Suppressor macrophage (primary cell): ENCODE measurements at places on chromosomes 12 and 14.

DNA sequence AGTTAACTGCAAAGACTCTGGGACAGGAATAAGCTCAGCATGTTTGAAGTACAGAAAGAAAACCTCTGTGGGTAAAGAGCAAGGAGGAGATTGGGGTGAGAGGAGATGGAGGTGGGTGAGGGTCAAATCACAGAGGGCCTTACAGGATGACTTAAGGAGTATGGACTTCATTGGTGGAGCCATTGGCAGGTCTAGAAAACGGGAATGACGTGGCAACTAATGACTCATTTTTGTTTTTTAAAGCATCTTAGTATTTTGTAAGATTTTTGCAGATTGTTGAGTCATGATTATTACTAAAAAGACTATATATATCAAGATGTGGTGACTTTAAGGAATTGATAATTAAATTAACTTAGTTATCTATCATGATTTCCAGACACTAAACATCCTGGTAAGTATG is 18.5 kb downstream of the UTP20 start:
- no peak for DNase-seq

- no peak for DNase-seq
These were observed 13.0 kb downstream of the SLC48A1 start for GRCh38 chr12:47785887-47786661.

- no peak for DNase-seq
These were observed 2.6 kb downstream of the ELK3 start for GRCh38 chr12:96196781-96197180.

DNA sequence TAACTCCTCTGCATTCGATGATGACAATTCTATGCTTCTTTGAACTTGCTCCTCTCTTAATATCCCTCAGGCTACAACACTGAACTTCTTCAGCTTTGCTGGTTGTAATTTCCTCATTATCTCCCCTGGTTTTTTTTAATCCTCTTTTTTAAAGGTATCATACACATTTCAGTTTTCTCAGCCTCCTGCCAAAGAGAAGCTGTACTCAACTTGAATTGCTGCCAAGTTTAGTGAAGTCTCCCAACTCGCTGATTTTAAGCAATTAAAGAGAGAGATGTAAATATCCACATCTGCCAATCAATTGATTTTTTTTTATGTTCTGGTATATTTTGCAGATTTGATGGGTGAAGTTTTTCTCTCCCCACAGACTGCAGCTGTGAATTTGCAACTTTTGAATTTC is 817.8 kb downstream of the GALC start:
- no peak for DNase-seq

GRCh38 chr12:94648578-94648977 is 1.8 kb downstream of the TMCC3 start:
- no peak for DNase-seq

- DNase-seq, result no peak
These were observed 56.0 kb downstream of the FBXO34 start for GRCh38 chr14:55327179-55327578.

- no peak for DNase-seq
These were observed 6.5 kb downstream of the C12orf43 start for GRCh38 chr12:121009741-121010140.

DNA sequence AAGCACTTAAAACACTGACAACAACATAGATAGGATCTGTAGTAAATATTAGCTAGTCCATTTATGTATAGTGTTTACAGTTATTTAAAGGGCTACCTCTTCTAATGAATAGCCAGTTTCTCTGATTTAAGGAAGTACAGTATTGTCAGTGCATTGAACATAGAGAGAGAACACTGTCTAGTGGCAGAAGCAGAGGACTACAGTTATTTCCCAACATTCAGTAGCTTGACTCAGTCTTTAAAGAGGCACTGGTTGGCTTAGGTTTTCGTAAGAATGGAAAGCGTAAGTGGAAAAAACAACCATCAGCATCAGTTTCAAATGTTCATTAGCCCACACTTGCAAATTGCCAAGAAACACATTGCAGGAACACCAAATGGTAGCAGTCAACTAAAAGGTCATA is 125.0 kb upstream of the HMGA2 start:
- DNase-seq, result peak; percentile 24

DNA sequence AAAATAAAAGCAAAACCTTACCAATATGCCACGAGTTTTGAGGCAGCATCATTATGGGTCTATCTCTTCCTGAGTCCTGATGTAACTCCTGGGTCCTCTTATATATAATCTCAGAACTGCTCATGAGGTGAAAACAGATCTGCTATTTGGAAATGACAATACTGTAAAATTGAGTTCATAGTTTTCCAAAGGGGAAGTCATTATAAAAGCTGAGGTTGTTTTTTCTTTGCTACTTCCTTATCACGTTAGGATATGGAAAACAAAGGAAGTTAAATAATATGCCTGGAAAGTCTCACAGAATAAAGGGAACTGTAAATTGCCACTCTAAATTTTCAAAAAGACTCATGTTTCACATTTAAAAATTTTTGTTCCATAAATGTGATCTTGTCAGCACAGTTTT is at the start of gene CD163L1:
Gene CD163L1 (minus strand): TSS at position 78 of the 400 bp plus-strand sequence. CDS start 26 bp downstream, at position 52.
- peak; percentile 40 for DNase-seq

DNA sequence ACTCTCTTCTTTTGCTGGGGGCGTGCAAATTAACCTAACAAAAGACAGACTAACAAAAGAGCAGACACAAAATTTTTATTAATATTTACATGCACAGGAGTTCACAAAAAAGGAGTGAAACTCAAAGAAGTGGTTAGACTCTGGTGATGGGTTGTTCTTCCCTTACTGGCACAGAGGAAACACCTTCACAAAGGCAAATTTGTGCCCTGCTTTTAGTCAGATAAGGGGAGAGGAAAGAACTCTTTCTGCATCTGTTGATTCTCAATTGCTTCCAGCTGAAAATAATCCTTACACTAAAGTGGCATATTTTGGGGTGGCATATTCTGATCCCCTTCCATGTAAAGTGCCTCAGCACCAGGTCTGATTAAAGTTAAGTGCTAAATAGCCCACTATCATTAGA is 190.2 kb upstream of the AMIGO2 start:
- DNase-seq, result no peak

DNA sequence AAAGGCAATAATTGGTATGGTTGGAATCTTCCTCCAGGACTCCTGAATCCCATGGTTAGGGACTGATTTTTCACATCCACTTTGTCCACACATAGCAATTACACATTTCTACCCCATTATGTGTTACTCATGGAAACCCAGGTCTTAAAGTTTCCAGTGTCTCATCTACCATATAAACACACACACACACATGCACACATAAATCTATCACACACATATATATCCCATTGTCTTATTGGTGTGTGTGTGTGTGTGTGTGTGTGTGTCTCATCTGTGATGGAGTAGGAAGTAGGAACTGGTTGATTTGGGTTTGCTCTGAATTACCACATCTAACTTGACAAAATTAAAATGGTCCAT is 525.4 kb downstream of the FUT8 start:
- DNase-seq, result no peak

- no peak for DNase-seq
These were observed 94.2 kb downstream of the EXOC5 start for GRCh38 chr14:57174466-57174865.
